ENCODE measurements at places on chromosomes 5 and 9.

- DNase-seq, result no peak
Observed at GRCh38 chr5:120919017-120919416, 454.9 kb downstream of the PRR16 start.

GRCh38 chr5:114325541-114325940 is 36.3 kb upstream of the KCNN2 start:
- no peak for DNase-seq

- no peak for DNase-seq
Observed at GRCh38 chr5:1065891-1066650, 45.8 kb downstream of the SLC12A7 start.

DNA sequence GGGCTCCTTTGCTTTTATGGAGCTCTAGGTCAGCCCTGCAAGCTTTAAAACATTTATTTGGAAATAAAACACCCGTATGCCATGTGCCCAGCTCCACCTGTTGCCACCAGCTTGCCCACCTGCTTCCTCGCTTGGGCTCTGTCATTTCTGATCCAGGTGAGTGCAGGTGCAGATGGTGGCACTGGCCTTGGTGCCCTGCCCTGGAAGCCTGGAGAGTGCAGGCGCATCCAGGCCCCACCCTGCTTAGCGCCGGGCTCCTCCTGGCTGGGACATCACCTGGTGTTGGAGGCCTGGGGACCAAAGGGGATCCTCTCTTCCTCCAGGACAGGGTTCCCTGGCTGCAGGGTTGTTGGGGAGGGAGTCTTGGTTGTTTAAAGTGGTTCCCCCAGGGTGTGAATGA is 35.8 kb downstream of the WNK2 start:
- DNase-seq, result no peak

Data from SIG-M5 (cell line).